ENCODE measurements at places on chromosomes 6 and 20.

- no peak for DNase-seq
Observed at GRCh38 chr6:25476126-25476525, 175.9 kb upstream of the SCGN start.

GRCh38 chr20:17825252-17825959 lies 125.6 kb downstream of the BANF2 start:
- DNase-seq, result no peak

DNA sequence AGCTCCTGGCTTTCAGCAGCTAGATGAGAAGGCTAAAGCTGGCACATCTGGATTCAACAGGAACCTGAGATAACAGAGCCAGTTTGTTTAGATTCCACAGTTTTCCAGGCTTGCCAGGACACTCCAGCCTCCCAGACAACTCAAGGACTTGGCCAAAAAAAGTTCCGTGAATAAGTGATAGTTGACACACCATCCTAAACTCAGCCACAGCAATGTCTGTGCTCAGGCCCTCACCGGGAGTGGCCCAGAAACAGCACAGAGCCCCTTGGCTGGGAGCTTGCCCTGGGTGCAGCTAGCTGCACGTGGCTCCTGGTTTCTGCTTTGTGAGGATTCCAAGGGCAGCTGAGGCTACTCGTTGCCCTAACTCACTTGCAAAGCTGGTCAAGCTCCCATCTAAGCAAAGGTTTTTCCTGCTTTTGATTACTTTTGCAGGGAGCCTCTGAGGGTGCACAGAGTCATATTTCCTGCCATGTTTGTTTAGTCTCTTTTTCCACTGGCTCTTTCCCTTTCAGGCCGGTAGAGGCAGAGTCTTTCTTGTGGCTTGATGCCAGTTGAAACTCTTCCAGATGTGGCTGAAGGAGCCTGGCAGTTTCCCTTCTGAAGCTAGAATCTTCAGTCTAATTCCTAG lies 118.3 kb upstream of the ECI2 start:
- DNase-seq, result peak; percentile 2

GRCh38 chr6:77466451-77467437 lies 3.5 kb upstream of the HTR1B start:
- DNase-seq, result no peak

GRCh38 chr20:61330441-61330840 lies 78.4 kb downstream of the CDH4 start:
- DNase-seq, result no peak

GRCh38 chr6:17519120-17519519 lies 81.0 kb upstream of the FAM8A1 start:
- DNase-seq, result no peak

DNA sequence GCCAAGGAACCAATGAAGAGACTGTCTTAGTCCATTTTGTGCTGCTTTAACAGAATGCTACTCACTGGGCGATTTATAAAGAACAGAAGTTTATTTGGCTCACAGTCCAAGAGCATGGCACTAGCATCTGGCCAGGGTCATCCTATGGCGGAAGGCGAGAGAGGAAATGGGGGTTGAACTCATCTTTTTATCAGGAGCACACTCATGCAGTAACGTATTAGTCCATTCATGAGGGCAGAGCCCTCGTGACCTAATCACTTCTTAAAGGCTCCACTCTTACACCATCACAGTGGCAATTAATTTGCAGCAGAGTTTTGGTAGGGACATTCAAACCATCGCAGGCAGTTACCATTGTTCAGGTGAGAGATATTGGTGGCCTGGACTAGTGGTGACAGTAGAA lies 8.5 kb downstream of the ARFGEF2 start:
- DNase-seq, result no peak

DNA sequence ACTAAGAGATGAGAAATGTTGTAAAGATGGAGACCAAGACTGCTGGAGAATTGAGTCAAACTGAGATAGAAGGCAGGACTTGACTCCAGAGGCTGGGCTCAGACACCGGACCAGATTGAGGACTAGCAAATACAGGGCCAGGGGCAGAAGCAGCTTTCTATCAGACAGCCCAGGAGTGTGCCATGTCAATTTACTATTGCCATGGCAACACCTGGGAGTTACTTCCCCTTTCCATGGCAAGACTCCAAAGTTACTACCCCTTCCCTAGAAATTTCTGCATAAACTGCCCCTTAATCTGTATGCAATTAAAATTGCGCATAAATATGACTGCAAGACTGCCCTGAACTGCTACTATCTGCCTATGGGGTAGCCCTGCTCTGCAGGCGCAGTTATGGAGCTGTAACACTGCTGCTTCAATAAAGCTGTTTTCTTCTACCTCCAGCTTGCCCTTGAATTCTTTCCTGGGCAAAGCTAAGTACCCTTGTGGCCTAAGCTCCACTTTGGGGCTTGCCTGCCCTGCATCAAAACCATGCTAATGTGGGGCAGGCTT lies 90.1 kb upstream of the EDN1 start:
- DNase-seq, result no peak

- DNase-seq, result no peak
Observed at GRCh38 chr20:37723668-37724067, 29.8 kb downstream of the CTNNBL1 start.

DNA sequence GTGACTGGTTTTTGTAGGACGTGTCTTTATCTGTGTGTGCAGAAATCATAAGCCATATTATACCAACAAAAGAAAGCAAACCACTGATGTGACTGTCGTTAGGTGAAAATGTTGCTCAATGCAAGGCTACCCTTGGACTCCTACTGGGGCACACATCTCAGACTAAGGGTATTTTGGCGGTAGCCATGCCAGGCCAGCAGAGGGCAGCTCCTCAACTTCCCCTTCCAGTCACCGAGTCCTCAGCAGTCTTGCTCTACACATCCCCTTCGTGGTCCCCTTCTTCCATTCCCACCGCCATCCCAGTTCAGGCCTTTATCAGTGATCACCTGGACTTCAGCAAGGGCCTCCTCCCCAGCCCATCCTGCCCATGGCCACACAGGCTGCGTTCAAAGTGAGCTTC lies 113.7 kb upstream of the GGTLC1 start:
- DNase-seq, result no peak

All from DMS153 (cell line).